WTC11 (cell line): ENCODE measurements at places on chromosomes 1 and 21. TPM values are rescaled to one million over a fixed set of nuclear protein-coding genes. Genes with fewer than 3 reads are reported as not detected.

DNA sequence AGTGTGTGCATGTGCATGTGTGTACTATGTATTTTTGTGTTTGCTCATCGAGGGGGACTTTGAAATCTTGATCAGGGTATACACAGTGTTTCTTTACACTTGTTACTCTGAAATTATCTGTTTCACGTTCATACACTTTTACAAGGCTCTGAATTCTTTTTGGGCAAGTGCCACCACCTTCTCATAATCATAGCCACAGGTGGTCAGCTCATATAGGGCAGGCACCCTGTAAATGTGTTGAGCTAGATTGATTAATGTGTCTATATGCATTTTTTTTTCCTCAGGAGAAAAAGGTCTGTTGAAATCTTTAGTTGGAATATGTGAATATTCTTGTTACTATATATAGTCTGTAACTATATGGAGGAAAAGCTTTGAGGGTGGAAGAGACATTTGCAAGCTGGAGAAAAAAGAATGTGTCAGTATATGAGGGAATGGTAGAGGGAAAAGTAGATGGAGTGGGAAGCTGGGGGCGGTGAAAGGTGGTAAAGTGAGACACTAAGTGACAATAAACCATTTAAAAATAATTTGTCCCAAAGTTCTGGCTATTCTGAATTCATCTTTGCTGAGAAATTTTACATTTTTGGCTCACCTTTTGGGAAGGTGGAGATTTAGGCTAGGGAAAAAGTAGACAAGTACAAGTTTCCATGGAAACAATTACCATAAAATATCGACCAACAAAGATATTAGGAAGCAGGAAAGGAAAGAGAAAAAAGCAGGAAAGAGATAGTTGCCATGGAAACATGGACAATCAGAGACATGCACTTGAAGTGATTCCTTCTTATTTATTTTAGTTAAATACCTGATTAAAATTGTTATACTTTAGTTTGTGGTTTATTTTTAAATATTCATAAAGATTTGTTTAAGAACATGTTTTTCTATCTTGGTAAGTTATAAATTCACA lies 277.5 kb downstream of the PDE4B start:
- H3K27me3 ChIP-seq, result no peaks in the 10 kb centered on the region
- DNase-seq, result no peak
- no peak overlapping the region for H3K27ac ChIP-seq
- H3K36me3 ChIP-seq, result no peaks in the 10 kb centered on the region
- H3K4me1 ChIP-seq, result peaks cover 11% of the 10 kb centered on the region
- H3K4me3 ChIP-seq, result no peak overlapping the region

- no peaks in the 10 kb centered on the region for H3K36me3 ChIP-seq
- H3K27ac ChIP-seq, result no peak overlapping the region
- H3K4me1 ChIP-seq, result no peaks in the 10 kb centered on the region
- no peaks in the 10 kb centered on the region for H3K27me3 ChIP-seq
Measured at GRCh38 chr1:66294707-66295370, 239.1 kb upstream of the SGIP1 start.

DNA sequence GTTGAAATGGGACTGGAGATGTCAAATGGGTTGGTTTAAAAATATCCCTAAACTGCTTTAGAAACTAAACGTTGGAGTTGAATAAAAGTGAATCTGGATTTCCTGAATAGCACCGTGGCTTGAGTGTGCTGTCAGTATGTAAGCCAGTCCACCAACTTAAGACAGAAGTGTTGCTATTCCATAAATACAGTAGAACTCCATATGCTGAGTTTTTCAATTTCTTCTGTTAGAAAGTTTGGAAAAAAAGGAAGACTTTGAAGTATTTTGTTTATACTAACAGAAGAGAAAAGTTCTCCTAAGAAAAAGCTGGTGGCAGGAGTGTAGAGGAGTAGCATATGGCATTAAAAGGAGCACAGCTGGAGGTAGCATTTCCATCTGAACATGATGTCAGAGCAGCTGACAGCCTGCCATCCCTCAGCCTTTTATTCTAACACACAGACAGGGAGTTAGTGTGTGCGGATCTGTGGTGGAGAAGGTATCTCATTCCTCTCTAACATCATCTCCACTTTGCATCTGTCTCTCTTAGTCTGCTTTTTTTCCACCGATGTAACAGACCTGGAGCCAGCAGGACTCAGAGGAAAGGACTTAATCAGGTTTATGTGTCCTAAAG lies at the start of gene ZBTB18:
TSS of gene ZBTB18 (plus strand) at position 449 of the 610 bp plus-strand sequence. CDS start at position 598, 149 bp downstream.
- no peak for DNase-seq
- H3K4me1 ChIP-seq, result peaks cover 16% of the 10 kb centered on the region
- H3K27ac ChIP-seq, result no peak within 1 kb of the TSS
- H3K36me3 ChIP-seq, result peaks cover 6% of the 10 kb centered on the region

DNA sequence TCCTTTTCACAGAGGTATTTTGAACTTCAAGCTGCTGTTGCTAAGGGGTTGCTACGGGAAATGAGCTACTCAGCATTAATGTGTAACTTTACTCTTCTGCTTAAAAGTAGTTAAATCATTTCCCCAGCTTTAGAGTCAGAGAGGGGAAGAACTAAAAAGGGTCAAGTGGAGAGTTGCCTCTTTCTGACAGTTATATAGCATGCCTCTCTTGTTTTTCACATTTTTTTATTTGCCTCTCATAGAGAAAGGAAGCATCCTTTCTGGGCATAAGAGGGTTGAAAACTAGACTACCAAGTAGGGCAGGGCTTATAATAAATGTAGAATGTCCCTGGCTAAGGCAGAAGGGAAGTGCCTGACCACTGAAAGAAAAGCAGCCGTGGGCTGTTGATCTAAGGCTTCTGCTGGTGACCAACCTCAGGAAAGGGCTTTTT lies 10.1 kb upstream of the ELAVL4 start:
- H3K27me3 ChIP-seq, result peaks cover 3% of the 10 kb centered on the region; the same call in 1 of the 2 replicates
- no peak overlapping the region for H3K4me3 ChIP-seq
- H3K36me3 ChIP-seq, result no peaks in the 10 kb centered on the region
- no peak for DNase-seq

GRCh38 chr1:195828325-195828724 lies 779.9 kb downstream of the KCNT2 start:
- 0 out of 2 replicates have a peak overlapping the region, but pooled peaks have one; percentile 51 for H3K27ac ChIP-seq
- no peaks in the 10 kb centered on the region for H3K27me3 ChIP-seq
- H3K4me3 ChIP-seq, result no peak overlapping the region
- H3K36me3 ChIP-seq, result no peaks in the 10 kb centered on the region
- H3K4me1 ChIP-seq, result peaks cover 44% of the 10 kb centered on the region

- H3K36me3 ChIP-seq, result peaks cover 10% of the 10 kb centered on the region
- no peak overlapping the region for H3K4me3 ChIP-seq
- peak overlapping the region; percentile 78 for H3K27ac ChIP-seq
- peaks cover 56% of the 10 kb centered on the region for H3K4me1 ChIP-seq
- no peaks in the 10 kb centered on the region for H3K27me3 ChIP-seq
Measured at GRCh38 chr1:230113593-230114236, 46.7 kb downstream of the GALNT2 start.

DNA sequence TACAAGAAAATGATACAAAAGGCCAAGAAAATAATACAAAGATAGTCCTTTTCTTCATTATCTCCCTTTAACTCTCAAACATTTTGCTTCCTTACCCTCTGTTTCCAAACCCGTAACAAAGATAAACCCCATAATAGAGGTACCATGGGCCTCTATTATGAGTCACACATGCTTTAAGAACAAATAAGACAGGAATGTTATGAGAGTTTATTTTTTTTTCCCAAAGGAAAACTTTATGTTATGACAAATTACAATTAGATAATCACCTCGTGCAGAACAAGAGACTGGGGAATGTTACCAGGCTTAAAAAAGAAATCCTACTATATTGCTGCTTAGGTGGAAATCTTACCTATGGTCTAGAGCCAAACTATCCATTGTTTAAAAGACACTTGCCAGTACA lies 272.0 kb downstream of the BRINP3 start:
- H3K27me3 ChIP-seq, result no peaks in the 10 kb centered on the region; the same call in 1 of the 2 replicates
- no peak for DNase-seq
- no peaks in the 10 kb centered on the region for H3K4me1 ChIP-seq

DNA sequence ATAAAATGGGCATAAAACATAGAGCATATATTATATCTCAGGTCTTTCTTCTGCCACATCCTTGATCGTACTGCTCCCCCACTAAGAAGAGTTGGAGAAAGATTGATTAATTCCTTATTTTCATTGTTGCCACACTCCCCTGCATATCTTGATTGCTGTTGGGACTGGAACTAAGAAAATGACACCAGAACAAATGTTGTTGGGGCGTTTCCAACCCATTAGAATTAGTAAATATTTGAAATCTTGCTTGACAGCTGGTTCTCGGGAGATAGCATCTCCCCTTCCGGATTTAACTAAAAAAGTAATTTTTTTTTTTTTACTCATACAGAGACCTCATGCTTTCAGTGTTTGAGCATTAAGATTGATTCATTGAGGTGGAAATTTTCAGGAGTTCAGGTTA lies 493.0 kb upstream of the PLXNA2 start:
- no peaks in the 10 kb centered on the region for H3K27me3 ChIP-seq
- H3K36me3 ChIP-seq, result peaks cover 11% of the 10 kb centered on the region; the same call in 1 of the 2 replicates
- H3K4me1 ChIP-seq, result peaks cover 6% of the 10 kb centered on the region
- no peak for DNase-seq
- H3K27ac ChIP-seq, result no peak overlapping the region

DNA sequence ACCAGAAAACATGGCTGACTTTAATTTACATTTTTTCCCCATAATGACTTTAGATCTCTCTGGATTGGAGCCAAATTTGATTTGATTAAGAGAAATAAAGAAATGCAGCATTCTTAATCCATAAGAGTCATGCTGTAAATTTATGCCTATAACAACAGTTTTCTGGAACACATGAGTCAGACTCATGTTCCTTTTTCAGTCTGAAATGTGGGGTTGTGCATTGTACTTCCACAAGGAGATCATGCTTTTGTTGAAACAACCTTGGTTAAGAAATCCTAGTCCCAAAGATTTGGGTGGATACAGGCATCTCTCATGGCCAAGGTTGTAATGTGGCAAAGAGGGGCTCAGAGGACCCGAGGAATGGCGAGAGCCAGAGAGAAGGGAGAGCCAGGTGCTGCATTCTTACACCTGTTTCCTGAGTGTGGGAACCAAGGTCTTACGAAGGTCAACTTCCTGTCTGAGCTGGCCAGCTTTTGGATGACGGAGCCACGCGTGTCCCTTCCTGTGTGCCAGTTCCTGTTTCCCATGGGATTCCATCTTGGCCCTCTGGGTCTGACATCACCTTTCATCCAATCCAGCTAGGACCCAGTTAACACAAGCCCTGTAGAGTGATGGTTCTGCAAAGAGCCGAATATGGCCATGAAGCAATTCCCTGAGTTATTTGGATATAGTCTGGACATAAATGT lies 23.1 kb downstream of the CLDN14 start:
- no peak overlapping the region for H3K4me3 ChIP-seq
- no peaks in the 10 kb centered on the region for H3K27me3 ChIP-seq
- no peak overlapping the region for H3K27ac ChIP-seq
- H3K36me3 ChIP-seq, result no peaks in the 10 kb centered on the region
- H3K4me1 ChIP-seq, result peaks cover 18% of the 10 kb centered on the region

GRCh38 chr1:95572962-95573361 lies 339.0 kb downstream of the RWDD3 start:
- no peak for DNase-seq
- no peaks in the 10 kb centered on the region for H3K27me3 ChIP-seq
- no peak overlapping the region for H3K27ac ChIP-seq

GRCh38 chr1:32998997-32999396 lies 34.4 kb upstream of the RNF19B start:
- H3K27me3 ChIP-seq, result no peaks in the 10 kb centered on the region; the same call in 1 of the 2 replicates
- peaks cover 14% of the 10 kb centered on the region for H3K4me1 ChIP-seq
- no peak overlapping the region for H3K4me3 ChIP-seq
- DNase-seq, result no peak

- H3K27ac ChIP-seq, result no peak overlapping the region
- DNase-seq, result no peak
- no peaks in the 10 kb centered on the region for H3K4me1 ChIP-seq
Measured at GRCh38 chr21:25842925-25843324, 108.2 kb downstream of the GABPA start.

DNA sequence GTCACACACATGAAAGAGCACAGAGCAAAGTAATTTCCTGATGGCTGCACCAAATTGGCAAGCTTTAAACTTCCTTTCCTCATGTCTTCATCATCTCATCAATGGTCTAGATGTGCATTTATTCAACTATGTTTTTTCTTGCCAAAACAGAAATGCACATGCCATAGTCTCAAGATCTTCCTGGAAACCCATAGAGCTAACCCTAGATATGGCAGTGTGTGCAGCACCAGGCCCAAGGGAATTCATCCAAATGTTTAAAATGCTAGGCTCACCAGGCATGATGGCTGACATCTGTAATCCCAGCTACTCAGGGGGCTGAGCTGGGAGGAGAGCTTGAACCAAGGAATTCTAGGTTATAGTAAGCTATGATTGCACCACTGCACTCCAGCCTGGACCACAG lies 31.2 kb upstream of the PALMD start:
- no peak for DNase-seq
- no peak overlapping the region for H3K4me3 ChIP-seq
- no peaks in the 10 kb centered on the region for H3K4me1 ChIP-seq
- H3K27ac ChIP-seq, result no peak overlapping the region
- no peaks in the 10 kb centered on the region for H3K36me3 ChIP-seq

- no peak for DNase-seq
- peaks cover 43% of the 10 kb centered on the region for H3K4me1 ChIP-seq
- H3K27ac ChIP-seq, result peak overlapping the region; percentile 24
- H3K36me3 ChIP-seq, result peaks cover 14% of the 10 kb centered on the region
Measured at GRCh38 chr1:214415131-214415530, 134.2 kb downstream of the SMYD2 start.

GRCh38 chr1:111505641-111506119 lies 2.2 kb upstream of the ADORA3 start:
- H3K27ac ChIP-seq, result no peak overlapping the region
- no peak overlapping the region for H3K4me3 ChIP-seq
- H3K4me1 ChIP-seq, result peaks cover 7% of the 10 kb centered on the region
- DNase-seq, result no peak
- H3K36me3 ChIP-seq, result no peaks in the 10 kb centered on the region

- no peaks in the 10 kb centered on the region for H3K27me3 ChIP-seq
- H3K36me3 ChIP-seq, result peaks cover 43% of the 10 kb centered on the region
Measured at GRCh38 chr1:6660415-6661049, 35.9 kb downstream of the THAP3 start.

DNA sequence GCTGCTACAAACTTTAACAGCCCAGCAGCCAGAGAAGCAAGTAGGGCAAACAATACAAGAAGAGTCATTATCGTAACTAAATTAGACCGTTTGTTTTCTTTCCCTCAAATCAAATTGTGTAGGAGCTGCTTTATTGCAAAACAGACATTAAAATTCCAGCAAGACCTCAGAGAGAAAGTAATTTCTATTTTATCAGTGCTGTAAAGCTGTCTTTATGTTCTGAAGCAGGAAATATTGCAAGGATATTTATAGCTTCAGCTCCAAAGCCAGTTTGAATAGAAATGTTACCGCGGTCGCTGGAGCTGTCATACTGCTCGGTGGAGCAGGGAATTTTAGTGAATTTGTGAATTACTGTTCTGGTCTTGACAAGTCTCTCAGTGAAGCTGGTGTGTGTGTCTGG lies 503.8 kb upstream of the PLXNA2 start:
- no peak overlapping the region for H3K27ac ChIP-seq
- DNase-seq, result no peak
- H3K4me3 ChIP-seq, result no peak overlapping the region
- no peaks in the 10 kb centered on the region for H3K36me3 ChIP-seq

The MYCL gene
- 31.0 to 32.6 TPM (median 32.2 TPM) in 3 replicates for total RNA-seq

The HAO2 gene
- total RNA-seq, result 0.53 to 1.0 TPM (median 0.80 TPM) in 3 replicates

The BCAN gene
- 2.5 to 3.7 TPM (median 3.6 TPM) in 3 replicates for total RNA-seq

The CFAP141 gene
- not detected in 3 replicates for total RNA-seq

The PCBP3 gene
- total RNA-seq, result 8.5 to 14.0 TPM (median 11.8 TPM) in 3 replicates

The SLC1A7 gene
- total RNA-seq, result 0.07 to 0.14 TPM in 2 of 3 replicates, not detected in the other

The TENT5C gene
- total RNA-seq, result 1.1 to 1.4 TPM (median 1.1 TPM) in 3 replicates

The CYP2J2 gene
- 0.46 to 0.96 TPM (median 0.92 TPM) in 3 replicates for total RNA-seq

The PAPPA2 gene
- total RNA-seq, result 0.27 to 0.74 TPM (median 0.60 TPM) in 3 replicates
